ENCODE measurements at places on chromosomes 4 and X.

- DNase-seq, result no peak
Observed at GRCh38 chrX:13939741-13940597, 89.7 kb downstream of the GEMIN8 start.

DNA sequence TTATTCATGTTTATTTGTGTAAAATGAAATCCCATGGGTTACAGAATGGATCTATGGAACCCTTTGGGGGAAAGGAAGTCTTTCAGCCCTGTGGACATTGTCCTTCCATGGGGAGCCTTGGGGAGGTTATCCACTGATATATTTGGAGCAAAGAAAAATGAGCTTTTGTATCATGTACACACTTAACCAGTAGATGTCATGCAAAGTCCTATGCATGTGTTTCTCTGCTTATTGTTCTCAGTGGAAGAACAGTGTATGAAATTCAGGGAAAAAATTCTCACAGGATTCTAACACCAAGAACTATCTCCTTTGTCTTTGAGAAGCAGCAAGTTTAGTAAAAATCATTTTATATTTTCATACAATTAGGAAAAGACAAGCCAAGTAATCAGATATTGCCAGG lies 105.3 kb downstream of the DTHD1 start:
- no peak for DNase-seq

- no peak for DNase-seq
Observed at GRCh38 chr4:683982-684622, 4.8 kb downstream of the SLC49A3 start.

DNA sequence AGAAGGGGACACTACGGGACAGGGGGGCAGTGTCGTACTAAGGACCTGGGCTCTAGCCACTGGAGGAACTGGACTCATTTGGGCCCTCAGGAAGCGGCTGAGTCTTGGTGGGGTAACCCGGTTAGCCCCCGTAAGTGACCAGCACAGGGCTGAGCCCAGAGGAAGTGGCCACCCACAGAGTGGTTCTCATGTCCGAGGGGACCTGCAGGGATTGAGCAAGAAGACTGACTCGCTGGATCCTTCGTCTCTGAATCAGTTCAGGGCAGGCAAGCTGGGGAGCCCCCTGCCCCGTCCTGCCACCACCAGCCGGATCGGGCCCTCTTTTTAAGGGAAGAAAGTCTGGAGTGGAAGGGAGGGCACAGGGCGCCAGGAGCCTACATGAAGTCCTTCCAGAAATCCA lies 719 bp upstream of the BGN start:
- no peak for DNase-seq

- no peak for DNase-seq
Observed at GRCh38 chrX:39427492-39427891, 626.2 kb downstream of the MID1IP1 start.

DNA sequence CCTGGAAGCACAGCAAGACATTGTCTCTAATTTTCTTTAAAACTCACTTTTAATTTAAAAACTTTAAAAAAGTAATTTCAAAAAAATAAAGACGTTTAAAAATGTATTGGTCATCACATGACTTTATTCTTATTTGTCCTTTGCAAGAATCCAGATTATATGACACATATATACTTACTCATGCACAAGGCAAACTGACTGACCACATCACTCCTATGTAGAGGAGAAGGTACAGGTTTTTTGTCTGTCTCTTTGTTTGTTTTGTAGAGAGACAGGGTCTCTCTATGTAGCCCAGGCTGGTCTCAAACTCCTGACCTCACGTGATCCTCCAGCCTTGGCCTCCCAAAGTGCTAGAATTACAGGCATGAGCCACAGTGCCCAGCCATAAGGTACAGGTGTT lies 28.6 kb downstream of the MAML3 start:
- DNase-seq, result no peak

- no peak for DNase-seq
Observed at GRCh38 chr4:67721770-67722597, 21.0 kb upstream of the UBA6 start.

GRCh38 chrX:1609311-1609710 lies 5.5 kb upstream of the ASMT start:
- DNase-seq, result no peak

DNA sequence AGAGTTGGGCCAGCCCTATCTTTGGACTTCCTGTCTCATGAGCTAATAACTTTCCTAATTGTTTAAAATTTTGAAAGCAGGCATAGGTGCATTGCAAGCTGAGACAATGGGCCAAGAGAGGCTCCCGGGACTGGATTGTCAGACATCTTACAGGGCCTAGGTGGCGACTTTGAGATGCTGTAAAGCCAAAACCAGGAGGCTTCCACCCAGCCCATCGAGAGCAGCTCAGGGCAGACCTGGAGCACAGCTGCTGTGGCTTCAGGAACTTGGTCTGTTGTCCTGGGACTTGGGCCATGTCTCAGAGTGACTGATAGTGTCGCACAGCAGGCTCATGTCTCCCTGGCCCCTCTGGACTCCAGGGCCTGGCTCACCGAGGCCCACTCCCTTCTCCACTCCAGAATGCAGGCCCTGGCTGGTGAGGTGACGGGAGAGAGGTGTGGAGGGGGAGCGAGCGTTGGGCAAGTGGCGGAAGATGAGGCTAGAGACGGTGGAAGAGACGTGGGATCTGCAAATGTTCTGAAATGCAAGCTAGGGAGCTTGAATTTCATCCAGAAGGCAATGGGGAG lies 24.1 kb upstream of the MTM1 start:
- no peak for DNase-seq

DNA sequence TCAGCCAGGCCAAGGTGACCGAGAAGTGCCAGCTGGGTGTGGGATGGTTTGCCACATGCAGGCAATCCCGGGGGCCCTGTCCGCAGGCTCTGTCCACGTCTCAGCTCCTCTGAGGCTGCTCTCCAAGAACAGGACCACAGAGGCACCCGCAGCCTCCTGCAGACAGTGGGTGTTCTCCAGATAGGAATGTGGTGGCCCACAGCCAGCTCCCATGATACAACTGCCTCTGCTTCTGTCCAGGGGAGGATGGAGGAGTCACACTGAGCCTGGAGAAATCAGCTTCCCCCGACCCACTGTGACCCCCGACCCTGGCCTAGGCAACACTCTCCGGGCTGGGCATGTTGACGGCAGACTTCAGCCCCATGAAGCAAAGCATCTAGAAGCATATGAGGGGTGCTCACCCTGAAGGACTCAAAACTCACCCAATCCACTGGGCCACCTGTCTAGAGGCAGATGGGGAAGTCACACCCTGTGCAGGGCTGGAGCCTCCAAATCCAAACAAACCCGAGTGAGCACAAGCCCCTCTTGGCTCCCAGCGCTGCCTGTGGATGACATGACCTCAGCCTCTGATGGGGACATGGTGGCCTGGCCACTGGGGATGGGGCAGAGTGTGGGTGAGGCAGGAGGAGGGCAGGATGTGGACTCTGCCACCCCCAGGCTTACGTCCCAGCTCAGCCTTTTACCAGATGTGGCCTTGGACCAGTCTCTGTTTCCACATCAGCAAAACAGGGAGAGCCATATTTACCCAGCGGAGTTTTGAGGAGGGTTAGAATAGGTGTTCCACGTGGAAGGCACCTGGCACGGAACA lies 102.3 kb downstream of the PSAPL1 start:
- no peak for DNase-seq

DNA sequence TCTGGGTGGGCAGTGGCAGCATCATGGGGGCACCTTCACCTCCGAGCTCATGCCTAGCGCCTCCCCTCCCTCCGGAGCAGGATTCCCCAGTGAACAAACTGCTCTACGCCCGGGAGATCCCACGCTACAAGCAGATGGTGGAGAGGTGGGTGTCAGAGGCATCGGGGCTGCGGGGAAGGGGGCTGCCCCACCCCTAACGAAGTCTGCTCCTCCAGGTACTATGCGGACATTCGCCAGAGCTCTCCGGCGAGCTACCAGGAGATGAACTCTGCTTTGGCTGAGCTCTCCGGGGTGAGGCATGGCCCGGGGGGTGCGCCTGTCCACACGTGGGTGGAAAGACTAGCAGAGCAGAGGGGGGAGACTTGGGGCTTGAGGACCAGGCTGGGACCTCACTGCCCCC lies 2.7 kb upstream of the SRPK3 start:
- no peak for DNase-seq

- peak; percentile 1 for DNase-seq
Observed at GRCh38 chrX:103248553-103248952, 6.4 kb downstream of the TCEAL8 start.

DNA sequence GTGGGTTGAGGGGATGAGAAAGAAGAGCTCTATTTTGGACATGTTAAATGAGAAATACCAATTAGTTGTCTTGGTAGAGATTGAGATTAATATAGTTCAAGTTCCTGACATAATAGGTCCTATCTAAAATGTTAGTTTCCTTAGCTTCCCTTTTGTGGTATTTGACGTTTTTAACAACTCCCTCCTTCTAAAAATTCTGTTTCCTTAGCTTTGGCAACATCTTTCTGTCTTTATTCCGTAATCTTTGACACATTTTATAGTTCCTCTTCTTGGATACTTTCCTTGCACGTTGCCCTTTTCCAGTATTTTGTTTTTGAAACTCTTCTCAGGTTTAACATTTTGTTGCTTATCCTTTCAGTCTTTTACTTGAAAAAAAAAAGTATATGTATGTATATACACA lies 36.9 kb downstream of the LAMTOR3 start:
- DNase-seq, result no peak

- DNase-seq, result peak; percentile 52
Observed at GRCh38 chrX:70452143-70452733, 7.6 kb downstream of the DLG3 start.

DNA sequence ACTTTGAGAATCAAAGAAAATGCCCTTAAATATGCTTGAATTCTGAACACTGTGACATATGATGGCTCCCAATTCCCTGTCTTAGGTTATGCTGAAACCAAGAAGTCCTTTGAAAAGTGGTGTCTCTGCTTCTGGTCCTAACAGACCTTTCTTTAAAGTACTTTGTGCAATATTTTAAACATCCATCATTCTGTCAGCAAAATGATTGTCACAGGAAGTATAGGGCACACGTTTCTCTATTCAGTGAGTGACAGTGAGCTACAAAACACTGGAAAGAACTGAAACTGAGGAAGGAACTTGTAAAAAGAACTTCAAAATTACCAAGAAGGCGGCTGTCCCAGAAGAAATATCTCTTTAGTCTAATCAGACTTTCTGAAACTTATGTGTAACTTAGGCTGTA lies 12.2 kb upstream of the NUP54 start:
- DNase-seq, result no peak

GRCh38 chr4:27368781-27369180 lies 508.1 kb downstream of the STIM2 start:
- no peak for DNase-seq

DNA sequence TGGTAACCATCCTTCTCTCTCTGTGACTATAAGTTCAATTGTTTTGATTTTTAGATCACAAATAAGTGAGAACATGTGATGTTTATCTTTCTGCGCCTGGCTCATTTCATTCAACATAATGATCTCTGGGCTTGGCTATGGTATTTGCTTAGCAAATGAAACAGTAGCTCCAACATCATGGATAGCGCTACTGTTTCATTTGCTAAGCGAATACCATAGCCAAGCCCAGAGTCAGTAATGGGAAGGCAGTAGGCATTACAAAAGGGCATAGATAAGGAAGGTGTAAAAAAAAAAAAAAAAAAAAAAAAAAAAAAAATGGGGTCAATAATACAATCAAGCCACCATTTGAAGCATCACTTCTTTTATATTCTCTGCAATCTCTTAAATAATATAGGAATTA lies 469.0 kb upstream of the ATOH1 start:
- DNase-seq, result no peak

- DNase-seq, result no peak
Observed at GRCh38 chr4:62870451-62870850, 1538.8 kb downstream of the TECRL start.

DNA sequence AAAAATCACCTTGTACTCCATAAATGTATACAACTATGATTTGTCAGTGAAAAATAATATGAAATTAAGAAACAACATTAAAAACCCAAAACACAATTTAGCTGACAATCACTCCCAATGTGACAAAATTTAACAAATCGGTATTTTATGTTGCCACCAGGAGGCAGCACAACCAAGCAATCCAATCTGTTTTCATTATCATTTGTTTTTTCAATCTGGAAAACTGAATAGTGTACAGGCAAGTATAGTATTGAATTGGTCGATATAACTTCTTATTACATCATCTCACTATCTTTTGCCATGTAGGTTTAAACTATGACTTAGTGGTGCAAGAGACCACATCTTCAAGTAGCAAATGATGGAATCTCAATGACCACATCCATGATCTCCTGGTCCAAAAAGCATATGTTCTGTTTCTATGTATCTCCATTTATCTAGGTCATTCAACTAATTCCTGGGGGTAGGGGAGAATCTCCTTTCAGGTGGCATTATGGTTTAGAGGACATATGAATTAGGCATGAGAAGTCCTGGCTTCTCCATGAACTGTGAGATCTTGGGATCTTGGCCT lies 112.9 kb upstream of the AGA start:
- no peak for DNase-seq

DNA sequence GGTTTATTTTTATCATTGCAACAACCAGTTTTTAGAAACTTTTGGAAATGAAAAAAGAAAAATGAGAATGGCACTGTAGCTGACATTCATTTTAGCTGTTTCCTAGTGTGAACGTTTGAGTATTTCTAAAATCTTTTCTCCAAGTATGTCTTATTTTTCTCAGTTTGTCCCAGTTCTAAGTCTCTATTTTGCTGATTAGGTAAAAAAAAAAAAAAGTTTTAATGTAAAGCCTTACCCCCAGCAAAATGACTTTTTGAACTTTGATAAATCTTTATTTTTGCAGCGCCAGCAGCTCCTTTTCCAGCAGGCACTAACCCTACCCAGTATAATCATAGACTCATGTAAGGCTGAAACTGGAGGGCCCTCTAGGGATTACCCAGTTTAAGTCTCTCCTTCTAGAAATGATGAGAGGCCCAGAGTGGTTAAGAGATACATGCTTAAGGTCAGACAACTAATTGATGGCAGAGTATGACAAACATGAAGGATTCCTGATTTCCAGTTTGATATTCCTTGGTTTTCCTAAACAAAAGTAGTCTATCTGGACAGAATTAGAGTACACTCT lies 84.3 kb upstream of the SLC4A4 start:
- no peak for DNase-seq

- DNase-seq, result no peak
Observed at GRCh38 chr4:44660396-44660795, 9.0 kb upstream of the YIPF7 start.

- no peak for DNase-seq
Observed at GRCh38 chr4:179582164-179582905, 2140.1 kb upstream of the AGA start.

DNA sequence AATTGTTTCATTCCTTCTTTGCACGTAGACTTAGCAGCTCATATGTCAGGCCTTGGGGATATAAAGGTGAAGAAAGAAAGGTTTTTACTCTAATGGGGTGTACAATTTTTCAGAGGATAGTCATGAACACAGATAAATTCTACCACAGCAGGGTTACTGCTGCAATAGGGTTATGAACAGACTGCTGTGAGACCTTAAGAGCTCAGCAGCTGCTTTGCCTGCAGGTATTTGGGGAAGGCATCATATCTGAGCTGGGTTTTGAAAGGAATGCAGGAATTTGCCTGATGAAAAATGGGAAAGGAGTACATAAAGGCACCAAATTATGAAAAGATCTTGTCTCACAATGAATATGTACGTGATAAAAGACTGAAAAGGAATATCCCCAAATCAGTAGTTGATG lies 128.9 kb downstream of the CEP135 start:
- no peak for DNase-seq

GRCh38 chr4:180296036-180296599 lies 1947.1 kb upstream of the TENM3 start:
- DNase-seq, result no peak

GRCh38 chrX:93695981-93696380 lies 22.0 kb downstream of the FAM133A start:
- DNase-seq, result no peak

GRCh38 chr4:84897516-84897915 lies 69.0 kb downstream of the WDFY3 start:
- no peak for DNase-seq

- no peak for DNase-seq
Observed at GRCh38 chr4:1255151-1255550, 6.2 kb upstream of the CTBP1 start.

Data from effector memory CD8-positive, alpha-beta T cell (primary cell).